Fibroblast of skin of right quadriceps (primary cell): ENCODE measurements at places on chromosomes 2 and 18.

DNA sequence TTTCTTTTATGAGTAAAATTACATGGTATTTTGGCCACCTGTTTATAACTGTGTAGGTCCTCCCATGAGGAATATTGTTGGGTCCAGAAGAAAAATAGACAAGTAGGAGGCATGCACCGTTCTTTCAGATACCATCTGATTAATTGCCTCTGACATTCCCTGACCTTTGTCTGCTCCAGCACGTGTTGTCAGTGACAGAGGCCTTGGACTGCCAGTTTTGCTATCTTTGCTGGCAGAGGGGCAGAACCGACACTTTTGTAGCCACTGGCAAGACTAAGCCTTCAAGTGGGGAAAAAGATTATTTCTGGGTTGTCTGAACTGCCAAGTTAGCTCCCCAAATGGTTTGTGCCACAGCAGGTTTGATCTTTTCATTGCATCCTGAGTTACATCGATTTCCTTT, 276.9 kb downstream of the CAMKMT start:
- DNase-seq: no peak

GRCh38 chr2:153495725-153496124, 17.2 kb upstream of the RPRM start:
- no peak for DNase-seq

DNA sequence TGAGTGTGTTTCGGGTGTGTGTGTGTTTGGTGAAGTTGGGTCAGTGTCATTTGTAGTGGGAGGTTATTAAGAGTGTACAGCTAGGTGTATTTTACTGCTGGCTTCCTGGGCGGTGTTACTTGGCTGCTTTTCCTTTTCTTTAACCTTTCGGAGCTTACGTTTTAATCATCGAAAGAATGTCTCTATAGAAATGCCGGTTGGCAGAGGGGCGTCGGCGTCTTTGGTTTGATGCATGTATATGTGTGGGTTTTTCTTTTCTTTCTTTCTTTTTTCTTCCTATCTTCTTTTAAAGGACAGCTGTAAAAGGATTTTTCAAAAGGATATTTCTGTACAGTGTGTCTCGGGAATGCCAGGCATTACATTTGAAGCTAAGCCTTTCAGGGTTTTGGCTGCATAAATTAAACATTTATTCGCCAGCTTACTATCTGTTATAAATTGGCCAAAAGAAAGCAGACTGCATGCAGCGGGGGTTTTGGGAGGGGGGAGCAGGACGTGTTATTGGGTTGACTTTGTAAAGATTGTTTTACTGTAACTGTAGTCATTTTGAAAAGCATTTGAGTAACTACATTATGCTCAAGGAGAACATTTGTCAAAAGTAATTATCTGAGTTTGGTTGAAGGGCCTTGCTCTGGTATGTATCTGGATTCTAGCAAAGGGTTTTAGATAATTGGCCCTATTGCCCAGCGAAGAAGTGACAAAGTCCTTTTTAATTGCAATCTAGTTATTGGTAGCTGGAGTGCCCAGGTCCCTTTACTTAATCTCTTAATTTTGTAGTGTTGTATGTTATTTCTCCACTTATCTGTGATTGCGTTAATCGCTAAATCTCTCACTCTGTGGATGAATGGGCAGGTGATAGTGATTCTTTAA, 1.6 kb downstream of the ASXL3 start:
- no peak for DNase-seq

GRCh38 chr2:152396763-152397162, 61.8 kb downstream of the FMNL2 start:
- DNase-seq: peak; percentile 43

DNA sequence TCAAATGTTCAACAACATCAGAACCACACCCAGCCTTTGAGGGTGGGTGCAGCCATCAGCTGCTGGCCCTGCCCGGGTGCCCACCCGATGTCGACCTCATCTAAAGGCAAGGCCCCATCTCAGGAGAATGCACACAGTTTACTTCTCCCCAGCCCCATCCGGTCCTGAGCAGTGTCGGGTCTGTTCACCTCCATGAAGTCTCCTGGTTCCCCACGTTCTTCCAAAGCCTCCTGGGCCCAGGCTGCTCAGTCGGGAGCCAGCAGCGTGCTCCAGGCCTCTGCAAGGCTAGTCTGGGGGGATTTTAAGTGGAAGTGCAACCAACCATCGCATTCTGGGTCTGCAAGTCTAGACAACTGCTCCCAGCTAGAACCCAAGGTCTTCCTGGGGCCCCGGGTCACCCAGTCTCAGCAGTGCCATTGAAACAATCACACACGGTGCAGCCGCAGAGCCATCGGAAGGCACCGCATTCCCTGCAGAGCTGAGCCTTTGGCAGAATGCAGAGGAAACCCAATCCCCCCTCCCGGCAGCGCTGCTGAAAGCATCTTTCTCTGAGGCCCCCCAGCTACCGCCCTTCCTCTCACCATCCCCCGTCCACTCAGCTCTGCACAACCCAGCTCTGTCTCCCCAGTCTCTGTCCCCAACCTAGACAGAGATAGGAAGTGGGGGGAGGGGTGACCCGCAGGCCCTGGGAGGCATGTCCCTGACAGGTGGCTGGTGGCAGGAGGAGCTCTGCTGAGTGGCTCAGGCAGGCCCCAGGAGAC, 8.5 kb downstream of the ESPNL start:
- no peak for DNase-seq

GRCh38 chr2:65660340-65660739, 227.9 kb upstream of the SPRED2 start:
- DNase-seq: peak; percentile 58

DNA sequence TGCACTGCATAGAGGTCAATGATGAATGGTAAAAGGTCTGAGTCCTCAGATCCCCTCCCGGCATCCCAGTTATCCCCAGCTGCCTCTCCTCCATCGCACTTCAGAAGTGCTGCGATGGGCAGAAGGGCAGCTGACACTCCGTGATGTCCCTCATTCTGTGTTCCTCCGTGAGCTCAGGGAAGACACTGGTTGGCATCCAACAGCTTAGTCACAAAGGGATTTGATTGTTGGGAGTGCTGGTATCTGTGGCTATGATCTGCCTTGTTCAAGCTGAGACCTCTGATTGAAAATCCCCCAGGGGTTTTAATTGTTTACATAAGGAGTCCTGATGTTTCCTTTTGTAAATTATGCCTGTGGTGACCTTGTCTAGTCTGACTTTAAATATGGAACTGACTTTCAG, 19.0 kb upstream of the SAG start:
- DNase-seq: no peak

DNA sequence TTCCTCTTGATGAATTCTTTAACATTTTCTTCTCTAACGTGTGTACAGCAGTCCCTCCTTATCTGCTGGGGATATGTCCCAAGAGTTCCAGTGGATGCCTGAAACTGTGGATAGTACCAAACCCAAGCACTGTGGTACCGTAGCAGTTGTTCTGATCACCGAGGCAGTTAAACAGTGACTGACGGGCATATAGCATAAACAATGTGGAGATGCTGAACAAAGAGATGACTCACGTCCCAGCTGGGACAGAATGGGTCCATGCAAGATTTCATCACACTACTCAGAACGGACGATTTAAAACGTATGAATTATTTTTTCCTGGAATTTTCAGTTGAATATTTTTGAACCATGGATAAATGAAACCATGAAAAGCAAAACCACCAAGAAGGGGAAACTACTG, 54.5 kb upstream of the SPAG16 start:
- peak; percentile 17 for DNase-seq

GRCh38 chr2:134137182-134137611, 116.7 kb upstream of the MGAT5 start:
- peak; percentile 81 for DNase-seq

DNA sequence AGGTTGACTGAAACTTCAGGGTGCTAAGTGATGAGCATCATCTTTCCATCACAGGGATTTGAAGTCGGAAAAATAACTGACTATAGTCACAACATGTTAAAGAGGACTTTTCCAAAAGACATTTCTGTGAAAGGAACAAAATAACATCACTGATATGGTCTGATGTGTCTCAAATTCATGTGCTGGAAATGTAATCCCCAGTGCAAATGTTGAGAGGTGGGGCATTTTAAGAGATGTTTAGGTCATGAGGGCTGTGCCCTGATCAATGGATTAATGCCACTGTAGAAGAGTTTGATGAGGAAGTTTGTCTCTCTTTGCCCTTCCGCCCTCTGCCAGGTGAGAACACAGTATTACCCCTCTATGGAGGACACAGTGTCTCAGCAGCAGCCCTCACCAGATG, 95.9 kb downstream of the INO80D start:
- DNase-seq: no peak

DNA sequence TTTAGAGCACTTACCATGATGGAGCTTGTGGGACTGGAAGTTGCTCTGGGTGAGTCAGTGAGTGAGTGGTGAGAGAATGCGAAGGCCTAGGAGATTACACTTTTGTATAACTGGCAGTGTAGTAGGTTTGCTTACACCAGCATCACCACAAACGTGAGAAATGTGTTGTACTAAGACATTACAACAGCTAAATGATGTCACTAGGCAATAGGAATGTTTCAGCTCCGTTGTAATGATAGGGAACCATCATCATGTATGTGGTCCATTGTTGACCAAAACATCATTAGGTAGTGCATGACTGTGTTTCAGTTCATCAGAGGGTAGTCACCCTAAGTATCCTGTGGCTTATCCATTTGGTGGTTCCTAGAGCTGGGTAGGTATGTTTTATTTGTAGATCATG, 11.9 kb downstream of the ZNF407 start:
- DNase-seq: peak; percentile 57

DNA sequence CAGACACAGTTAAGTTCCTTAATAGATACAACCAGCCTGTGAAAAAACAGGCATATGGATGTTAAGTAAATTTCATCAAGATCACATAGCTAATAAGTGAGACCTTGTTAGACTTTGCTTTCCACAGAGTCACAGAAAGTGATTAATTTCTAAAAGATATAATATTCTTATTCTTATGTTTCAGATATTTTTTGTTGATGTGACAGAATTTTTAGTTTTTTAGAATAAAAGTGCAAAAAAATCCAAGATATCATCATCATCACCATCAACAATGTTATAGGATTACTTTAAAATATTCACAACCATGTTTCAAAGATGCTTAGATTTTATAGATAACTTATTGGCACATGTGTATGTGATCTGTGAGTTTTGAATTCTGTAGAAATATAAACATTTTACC, 132.3 kb upstream of the ITGA4 start:
- no peak for DNase-seq

GRCh38 chr2:238107525-238108422, 7.6 kb downstream of the ESPNL start:
- DNase-seq: no peak

- DNase-seq: no peak
Observed at GRCh38 chr2:34447097-34447496, 848.0 kb upstream of the FAM98A start.

- peak; percentile 3 for DNase-seq
Observed at GRCh38 chr2:150468350-150468960, 19.0 kb downstream of the RND3 start.

DNA sequence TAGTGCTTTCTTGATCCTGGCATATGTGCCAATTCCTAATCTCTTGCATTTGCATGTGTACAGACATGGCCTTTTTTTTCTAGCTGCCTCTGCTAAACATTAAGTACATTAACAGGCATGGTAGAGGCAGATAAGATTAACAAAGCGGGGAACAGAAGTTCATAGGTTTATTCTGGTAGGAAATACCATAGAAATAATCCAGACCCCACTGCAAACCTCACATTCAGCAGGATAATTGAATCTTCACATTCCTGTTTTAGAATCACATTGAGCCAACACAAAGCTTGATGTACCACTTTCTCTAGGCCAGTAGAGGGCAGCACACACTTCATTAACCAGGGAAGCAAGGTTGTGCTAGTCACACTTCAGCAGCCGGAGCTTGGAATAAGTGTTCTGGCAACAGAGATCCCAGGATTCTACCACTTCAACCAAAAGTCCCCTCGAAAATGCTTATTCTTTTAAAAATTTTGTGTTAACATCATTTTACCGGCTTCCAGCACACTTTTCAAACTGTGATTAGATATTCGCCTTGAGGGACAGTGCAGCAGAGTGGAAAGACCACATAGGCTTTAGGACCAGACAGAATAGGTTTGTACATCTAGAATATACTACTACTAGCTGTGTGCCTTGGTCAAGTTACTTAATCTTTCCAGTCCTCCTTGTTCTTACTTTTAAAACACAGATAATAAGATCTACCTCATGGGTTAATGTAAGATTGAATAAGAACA, 420.2 kb upstream of the CHST9 start:
- DNase-seq: peak; percentile 69

GRCh38 chr2:29829841-29830240, 91.5 kb downstream of the ALK start:
- no peak for DNase-seq

DNA sequence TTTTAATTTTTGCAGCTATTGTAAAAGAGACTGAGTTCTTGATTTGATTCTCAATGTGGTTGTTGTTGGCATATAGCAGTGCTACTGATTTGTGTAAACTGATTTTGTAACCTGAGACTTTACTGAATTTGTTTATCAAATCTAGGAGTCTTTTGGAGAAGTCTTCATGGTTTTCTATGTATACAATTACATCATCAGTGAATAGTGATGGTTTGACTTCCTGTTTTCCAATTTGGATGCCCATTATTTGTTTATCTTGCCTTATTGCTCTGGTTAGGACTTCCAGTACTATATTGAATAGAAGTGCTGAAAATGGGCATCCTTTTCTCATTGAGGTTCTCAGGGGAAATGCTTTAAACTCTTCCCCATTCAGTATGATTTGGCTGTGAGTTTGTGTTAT, 99.7 kb downstream of the GULP1 start:
- no peak for DNase-seq

GRCh38 chr2:37541516-37541915, 129.9 kb downstream of the CDC42EP3 start:
- no peak for DNase-seq

DNA sequence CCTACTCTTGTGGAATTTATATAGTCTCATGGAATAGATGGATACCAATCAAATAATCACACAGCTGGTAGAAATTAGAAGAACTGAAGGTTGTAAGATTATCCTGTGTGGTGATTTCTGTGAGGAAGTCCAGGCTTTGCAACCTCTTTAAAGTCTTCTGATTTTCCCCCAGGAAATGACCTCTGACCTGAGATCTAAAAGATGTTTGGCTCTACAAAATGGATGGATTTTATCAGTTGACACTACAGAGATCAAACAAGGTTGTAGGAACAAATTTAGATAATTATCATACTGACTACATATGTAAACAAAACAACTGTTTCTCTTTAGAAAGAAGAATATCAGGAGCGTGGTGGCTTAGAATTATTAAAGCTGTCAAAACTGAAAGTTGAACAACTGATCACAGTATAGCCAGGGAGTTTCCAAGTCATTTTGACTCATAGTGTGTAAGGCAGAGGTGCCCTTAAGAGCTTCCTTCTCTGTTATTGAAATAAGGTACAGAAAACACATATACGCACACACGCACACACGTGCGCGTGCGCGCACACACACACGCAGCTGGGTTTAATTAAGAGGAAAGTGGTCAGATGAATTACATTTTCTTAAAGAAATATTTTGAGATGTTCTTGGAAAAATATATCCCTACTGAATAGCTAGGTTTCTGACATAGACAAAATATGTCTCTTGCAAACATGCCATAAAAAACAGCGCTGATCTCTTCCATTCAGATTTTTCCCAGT, 35.5 kb upstream of the PELI1 start:
- DNase-seq: peak; percentile 53

GRCh38 chr2:233519787-233520611, 46.6 kb downstream of the USP40 start:
- DNase-seq: no peak

- DNase-seq: peak; percentile 21
Observed at GRCh38 chr18:28125051-28125450, 51.9 kb downstream of the CDH2 start.
